ENCODE measurements at places on chromosomes 4 and X.

DNA sequence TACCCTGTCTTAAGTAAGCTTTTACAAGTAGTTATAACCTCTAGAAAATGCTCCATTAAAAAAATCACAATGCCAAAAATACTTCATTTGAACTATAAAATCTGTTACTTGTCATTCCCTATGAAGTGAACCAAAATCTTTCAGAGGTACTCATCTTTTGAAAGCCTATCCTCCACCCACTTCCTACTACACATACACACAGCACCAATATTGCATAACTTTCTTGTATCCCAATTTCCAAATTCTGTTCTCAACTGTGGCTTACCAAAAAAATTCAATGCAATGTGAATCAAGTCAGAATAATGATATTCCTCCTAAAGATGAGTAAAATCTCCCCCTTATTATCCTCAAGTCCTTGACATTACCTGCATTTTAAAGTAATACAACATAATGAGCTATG is 15.9 kb downstream of the DHX15 start:
- no peaks in the 10 kb centered on the region for H3K27me3 ChIP-seq
- H3K4me3 ChIP-seq: no peak overlapping the region
- H3K36me3 ChIP-seq: peaks cover 45% of the 10 kb centered on the region
- peak overlapping the region; percentile 3 for H3K27ac ChIP-seq

DNA sequence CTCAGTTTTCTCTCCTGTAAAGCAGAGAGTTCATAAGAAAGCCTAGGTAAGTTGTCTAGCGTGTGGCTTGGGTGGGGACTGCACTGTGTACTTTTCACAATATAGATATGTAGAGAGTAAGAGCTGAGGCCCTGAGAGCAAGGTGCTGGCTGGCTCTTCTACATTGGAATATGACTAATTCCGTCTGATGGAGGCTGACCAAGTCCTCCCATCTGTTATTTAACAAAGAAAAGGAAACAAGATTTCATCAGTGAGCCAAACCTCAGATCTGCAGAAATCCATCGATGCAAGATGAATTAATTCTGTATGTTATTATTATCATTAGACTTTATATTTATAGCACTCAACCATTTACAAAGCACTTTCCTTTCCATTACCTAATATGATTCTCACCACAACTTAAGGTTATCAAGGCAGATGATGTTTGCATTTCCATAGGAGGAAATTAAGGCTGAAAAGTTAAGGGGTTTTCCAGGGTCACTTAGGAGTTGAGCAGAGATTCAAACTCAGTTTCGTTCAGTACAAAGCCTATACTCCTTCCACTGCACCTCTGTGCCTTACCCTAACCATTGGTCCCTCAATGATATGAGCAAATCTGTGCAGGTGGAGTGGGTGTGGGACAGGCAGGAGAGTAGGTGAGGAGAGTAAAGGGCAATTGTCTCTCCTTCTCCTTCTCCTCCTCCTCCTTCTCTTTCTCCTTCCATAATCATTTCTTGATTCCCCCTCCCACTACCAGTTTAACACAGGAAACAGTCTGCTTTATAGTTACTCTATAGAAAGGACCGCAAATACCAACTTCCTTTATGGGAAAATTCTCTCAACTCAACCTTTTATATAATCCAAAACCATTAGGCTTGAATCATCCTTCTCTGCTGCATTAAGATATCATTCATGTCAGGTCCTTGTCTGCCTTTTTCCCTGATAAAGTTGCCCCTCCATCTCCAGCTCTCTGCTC is 27.6 kb upstream of the SRD5A3 start:
- H3K27ac ChIP-seq: no peak overlapping the region
- no peak overlapping the region for H3K4me3 ChIP-seq
- H3K4me1 ChIP-seq: peaks cover 8% of the 10 kb centered on the region
- no peaks in the 10 kb centered on the region for H3K36me3 ChIP-seq

DNA sequence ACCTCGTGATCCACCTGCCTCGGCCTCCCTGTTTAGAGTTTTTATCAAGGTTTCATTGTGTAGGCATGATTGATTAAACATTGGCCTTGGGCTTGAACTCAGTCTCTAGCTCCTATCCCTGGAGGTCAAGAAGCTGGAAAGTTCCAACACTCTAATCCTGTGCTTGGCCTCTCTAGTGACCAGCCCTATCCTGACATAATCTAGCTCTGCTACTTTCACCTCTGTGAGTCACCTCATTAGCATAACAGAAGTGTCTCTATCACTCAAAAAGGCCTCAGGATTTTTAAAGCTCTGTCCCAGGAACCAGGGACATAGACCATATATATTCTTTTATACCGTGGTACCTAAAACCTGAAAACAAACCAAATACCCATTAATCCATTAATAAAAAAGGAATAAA is 377.5 kb downstream of the CENPC start:
- no peak overlapping the region for H3K4me3 ChIP-seq
- no peak for DNase-seq
- no peaks in the 10 kb centered on the region for H3K4me1 ChIP-seq
- no peak overlapping the region for H3K27ac ChIP-seq
- peaks cover 2% of the 10 kb centered on the region for H3K36me3 ChIP-seq
- H3K27me3 ChIP-seq: no peaks in the 10 kb centered on the region

DNA sequence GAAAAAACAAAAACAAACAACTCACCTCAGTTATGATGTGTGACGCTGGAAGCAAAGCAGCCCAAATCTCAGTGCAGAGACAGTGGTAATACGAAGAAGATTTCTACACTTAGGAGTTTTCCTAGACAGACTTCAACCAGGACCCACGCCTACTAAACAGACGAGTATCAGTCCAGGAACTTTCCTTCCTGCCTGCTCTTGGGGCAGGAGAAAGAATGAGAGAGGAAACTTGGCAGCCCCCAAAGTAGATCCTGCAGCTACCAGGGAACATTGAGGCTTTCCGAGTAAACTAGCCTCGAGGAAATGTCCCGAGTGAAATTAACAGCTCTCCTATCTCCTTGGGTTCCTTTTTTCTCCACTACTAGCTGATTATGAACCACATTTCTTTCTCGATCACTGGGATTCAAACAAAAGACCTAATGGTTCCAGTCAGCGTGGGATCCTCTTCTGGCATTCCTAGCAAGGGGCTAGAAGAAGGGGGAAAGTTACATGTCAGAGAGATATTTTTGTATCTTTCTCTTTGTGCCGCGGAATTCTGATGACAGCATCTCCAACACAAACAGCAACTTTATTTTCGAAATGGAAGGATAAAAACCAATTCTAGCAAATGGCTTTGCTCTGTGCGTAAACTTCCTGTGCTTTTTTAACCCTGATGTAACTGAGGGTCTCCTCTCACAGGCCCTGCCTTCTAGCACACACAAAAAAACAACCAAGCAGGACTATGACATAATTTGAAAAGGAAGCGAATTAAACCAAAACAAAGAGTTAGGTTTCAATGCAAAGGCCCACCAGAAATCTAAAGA is 53.2 kb downstream of the PPM1K start:
- peaks cover 5% of the 10 kb centered on the region for H3K36me3 ChIP-seq
- H3K4me1 ChIP-seq: peaks cover 8% of the 10 kb centered on the region
- DNase-seq: no peak
- H3K27ac ChIP-seq: peak overlapping the region; percentile 79

GRCh38 chr4:154158361-154159155 is 333.0 kb downstream of the DCHS2 start:
- no peak overlapping the region for H3K4me3 ChIP-seq
- no peaks in the 10 kb centered on the region for H3K36me3 ChIP-seq
- no peak for DNase-seq
- no peak overlapping the region for H3K27ac ChIP-seq

GRCh38 chr4:13171292-13172057 is 312.7 kb downstream of the RAB28 start:
- no peak overlapping the region for H3K4me3 ChIP-seq
- H3K27me3 ChIP-seq: no peaks in the 10 kb centered on the region
- no peak overlapping the region for H3K27ac ChIP-seq
- no peaks in the 10 kb centered on the region for H3K4me1 ChIP-seq
- H3K36me3 ChIP-seq: no peaks in the 10 kb centered on the region
- no peak for DNase-seq

DNA sequence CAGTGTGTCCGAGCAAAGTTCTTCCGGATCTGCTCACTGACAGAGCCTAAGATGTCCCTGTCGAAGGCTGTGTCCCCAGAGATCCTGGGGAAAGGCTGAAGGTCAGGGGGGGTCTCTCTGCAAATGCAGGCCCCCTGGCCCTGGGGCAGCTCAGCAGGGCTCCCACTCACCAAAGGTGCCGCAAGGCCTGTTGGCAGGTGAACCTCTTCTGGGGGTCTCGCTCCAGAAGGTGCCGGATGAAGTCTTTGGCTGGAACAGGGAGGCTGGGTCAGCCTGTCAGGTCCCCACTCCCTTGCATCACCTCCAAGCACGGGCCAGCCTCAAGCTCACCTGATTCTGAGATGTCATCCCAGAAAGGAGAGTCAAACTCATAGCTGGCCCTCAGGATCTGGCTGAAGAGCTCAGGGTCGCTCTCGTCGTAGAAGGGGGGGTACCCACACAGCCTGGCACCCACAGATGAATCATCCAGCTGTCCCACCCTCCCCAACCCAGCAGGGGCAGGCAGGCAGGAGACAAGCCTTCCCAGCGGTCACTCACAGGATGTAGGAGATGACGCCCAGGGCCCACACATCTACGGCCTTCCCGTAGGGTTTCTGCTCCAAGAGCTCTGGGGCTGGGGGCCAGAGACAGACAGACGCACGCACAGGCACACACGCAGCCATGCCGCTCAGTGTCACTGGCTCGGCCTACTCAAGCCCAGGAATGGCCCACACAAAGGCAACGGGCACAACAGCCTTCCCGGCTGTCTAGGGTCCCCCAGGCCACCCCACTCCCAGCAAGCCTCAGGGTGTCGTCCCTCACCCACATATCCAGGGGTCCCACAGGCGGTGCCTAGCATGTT is 2.6 kb downstream of the PNCK start:
- no peak overlapping the region for H3K4me3 ChIP-seq
- peaks cover 13% of the 10 kb centered on the region for H3K4me1 ChIP-seq
- no peak for DNase-seq
- no peaks in the 10 kb centered on the region for H3K36me3 ChIP-seq
- no peak overlapping the region for H3K27ac ChIP-seq

GRCh38 chr4:53788011-53788410 is 196.7 kb upstream of the LNX1 start:
- H3K4me1 ChIP-seq: no peaks in the 10 kb centered on the region
- no peak overlapping the region for H3K4me3 ChIP-seq
- no peak overlapping the region for H3K27ac ChIP-seq
- H3K36me3 ChIP-seq: no peaks in the 10 kb centered on the region
- H3K27me3 ChIP-seq: peaks cover 26% of the 10 kb centered on the region

GRCh38 chr4:129362691-129363274 is 266.8 kb downstream of the C4orf33 start:
- no peak overlapping the region for H3K27ac ChIP-seq
- H3K4me3 ChIP-seq: no peak overlapping the region
- H3K36me3 ChIP-seq: no peaks in the 10 kb centered on the region

GRCh38 chr4:3529363-3529762 is 2.9 kb downstream of the LRPAP1 start:
- H3K4me3 ChIP-seq: peak overlapping the region; percentile 99
- no peak overlapping the region for H3K27ac ChIP-seq
- no peak for DNase-seq
- peaks cover 35% of the 10 kb centered on the region for H3K4me1 ChIP-seq
- peaks cover 2% of the 10 kb centered on the region for H3K27me3 ChIP-seq
- H3K36me3 ChIP-seq: peaks cover 21% of the 10 kb centered on the region

DNA sequence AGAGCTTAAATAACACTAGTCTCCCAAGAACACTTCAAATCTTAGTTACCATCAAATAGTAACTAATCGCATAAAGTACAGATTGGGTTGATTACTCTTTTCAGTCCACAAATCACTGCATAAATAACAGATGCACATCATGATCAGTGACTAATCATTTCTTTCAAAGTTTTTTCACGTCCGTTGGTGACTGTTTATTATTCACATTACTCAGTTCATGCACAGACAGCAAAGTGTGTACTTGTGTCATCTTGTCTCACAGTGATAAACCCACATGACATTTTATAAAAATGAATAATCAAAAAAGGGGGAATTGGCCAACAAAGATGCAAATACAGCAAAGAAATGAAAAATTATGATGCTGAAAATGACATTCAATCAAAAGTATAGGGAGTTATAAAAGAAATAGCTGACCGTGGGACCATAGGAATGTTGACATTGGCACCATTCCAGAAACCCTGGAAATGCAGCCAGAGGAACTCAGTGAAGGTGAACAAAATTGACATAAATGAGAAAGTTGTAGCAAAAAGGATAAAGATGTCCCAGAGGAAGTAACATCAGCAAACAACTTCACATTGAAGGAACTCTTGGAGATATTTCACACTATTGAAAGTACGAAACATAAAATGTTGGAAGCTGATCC is 161.5 kb downstream of the SOX3 start:
- no peak overlapping the region for H3K27ac ChIP-seq
- H3K4me1 ChIP-seq: no peaks in the 10 kb centered on the region
- no peak for DNase-seq

- H3K36me3 ChIP-seq: peaks cover 15% of the 10 kb centered on the region
- H3K27me3 ChIP-seq: no peaks in the 10 kb centered on the region
- peak overlapping the region; percentile 90 for H3K4me3 ChIP-seq
- H3K27ac ChIP-seq: peak overlapping the region; percentile 84
- no peak for DNase-seq
Measured at GRCh38 chr4:56906489-56907393, 959 bp upstream of the REST start.

- H3K27me3 ChIP-seq: no peaks in the 10 kb centered on the region
- no peak for DNase-seq
- no peak overlapping the region for H3K4me3 ChIP-seq
- no peaks in the 10 kb centered on the region for H3K36me3 ChIP-seq
- H3K4me1 ChIP-seq: no peaks in the 10 kb centered on the region
Measured at GRCh38 chrX:11740794-11741193, 17.2 kb upstream of the MSL3 start.

DNA sequence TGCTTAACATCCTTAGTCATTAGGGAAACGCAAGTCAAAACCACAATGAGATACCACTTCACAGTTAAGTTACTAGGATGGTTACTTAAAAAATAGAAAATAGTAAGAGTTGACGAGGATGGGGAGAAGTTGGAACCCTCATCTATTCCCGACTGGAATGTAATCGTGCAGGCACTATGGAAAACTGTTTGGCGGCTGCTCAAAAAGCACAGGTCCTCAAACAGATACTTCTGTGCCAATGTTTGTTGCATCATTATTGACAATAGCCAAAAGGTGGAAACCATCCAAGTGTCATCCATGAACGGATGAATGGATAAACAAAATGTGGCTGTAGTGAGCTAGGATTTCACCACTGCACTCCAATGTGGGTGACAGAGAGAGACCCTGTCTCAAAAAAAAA is 11.7 kb downstream of the CTAG1B start:
- no peak for DNase-seq
- H3K36me3 ChIP-seq: no peaks in the 10 kb centered on the region

GRCh38 chr4:56303921-56304320 is 83.4 kb downstream of the AASDH start:
- H3K36me3 ChIP-seq: no peaks in the 10 kb centered on the region
- DNase-seq: no peak
- H3K4me3 ChIP-seq: no peak overlapping the region

Measured in central memory CD8-positive, alpha-beta T cell (primary cell).